Osteocyte (in vitro differentiated cells): ENCODE measurements at places on chromosomes 12 and 14. TPM values are rescaled to one million over a fixed set of nuclear protein-coding genes. Genes with fewer than 3 reads are reported as not detected.

The EGLN3 gene
- 0.37 and 0.38 TPM in 2 replicates for total RNA-seq

The SERPINA4 gene
- not detected in 2 replicates for total RNA-seq

The PDE3A gene
- 27.8 TPM in 2 replicates for total RNA-seq

DNA sequence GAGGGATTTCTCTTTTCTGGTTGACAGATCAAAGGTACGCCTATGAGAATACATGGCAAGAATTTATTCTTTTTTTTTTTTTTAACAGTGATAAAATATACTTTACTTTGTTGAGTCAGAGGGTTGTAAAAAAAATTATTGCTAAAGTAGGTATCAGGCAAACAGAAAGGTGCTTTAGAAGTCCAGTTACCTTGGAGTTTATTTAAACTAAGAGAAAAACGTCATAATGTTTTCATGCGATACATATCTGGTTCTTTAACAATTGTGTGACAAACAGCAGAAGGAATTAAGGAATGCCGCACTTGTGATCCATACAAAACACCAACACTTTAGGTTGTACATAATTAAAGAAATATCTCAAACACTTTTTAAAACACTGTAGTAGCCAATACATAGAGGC lies 94.2 kb downstream of the BORCS5 start:
- H3K4me3 ChIP-seq = no peak overlapping the region
- no peak for DNase-seq
- H3K4me1 ChIP-seq = peaks cover 8% of the 10 kb centered on the region
- H3K36me3 ChIP-seq = no peaks in the 10 kb centered on the region

GRCh38 chr14:68374682-68375081 lies 418.2 kb downstream of the ZFP36L1 start:
- no peaks in the 10 kb centered on the region for H3K27me3 ChIP-seq
- DNase-seq = no peak
- no peaks in the 10 kb centered on the region for H3K36me3 ChIP-seq
- no peak overlapping the region for H3K4me3 ChIP-seq
- H3K4me1 ChIP-seq = peaks cover 16% of the 10 kb centered on the region

GRCh38 chr14:29668201-29668600 lies 259.4 kb downstream of the PRKD1 start:
- no peak for DNase-seq
- H3K36me3 ChIP-seq = peaks cover 3% of the 10 kb centered on the region
- no peak overlapping the region for H3K27ac ChIP-seq
- H3K4me3 ChIP-seq = no peak overlapping the region

The OR4K13 gene
- total RNA-seq = not detected in 2 replicates

The HOXC13 gene
- not detected in 2 replicates for total RNA-seq

The KCTD10 gene
- total RNA-seq = 43.1 and 43.5 TPM in 2 replicates

DNA sequence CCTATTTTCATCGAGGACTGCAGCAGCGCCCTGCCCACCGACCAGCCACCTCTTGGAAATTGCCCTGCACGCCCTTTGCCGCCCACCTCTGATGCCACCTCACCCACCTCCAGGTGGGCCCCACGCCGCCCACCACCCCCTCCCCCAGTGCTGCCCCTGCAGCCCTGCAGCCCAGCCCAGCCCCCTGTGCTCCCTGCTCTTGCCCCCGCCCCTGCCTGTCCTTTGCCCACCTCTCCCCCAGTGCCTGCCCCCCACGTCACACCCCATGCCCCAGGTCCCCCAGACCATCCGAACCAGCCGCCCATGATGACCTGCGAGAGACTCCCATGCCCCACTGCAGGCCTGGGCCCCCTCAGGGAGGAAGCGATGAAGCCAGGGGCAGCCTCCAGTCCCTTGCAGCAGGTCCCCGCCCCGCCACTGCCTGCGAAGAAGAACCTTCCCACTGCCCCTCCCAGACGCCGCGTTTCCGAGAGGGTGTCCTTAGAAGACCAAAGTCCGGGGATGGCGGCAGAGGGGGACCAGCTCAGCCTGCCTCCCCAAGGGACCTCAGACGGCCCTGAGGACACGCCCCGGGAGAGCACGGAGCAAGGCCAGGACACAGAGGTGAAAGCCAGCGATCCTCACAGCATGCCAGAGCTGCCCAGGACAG lies 96.5 kb downstream of the LGMN start:
- no peaks in the 10 kb centered on the region for H3K27me3 ChIP-seq
- H3K4me3 ChIP-seq = no peak overlapping the region
- H3K4me1 ChIP-seq = peaks cover 9% of the 10 kb centered on the region
- peaks cover 7% of the 10 kb centered on the region for H3K36me3 ChIP-seq

GRCh38 chr14:96221841-96222240 lies 17.2 kb downstream of the BDKRB2 start:
- peaks cover 16% of the 10 kb centered on the region for H3K27me3 ChIP-seq
- no peak overlapping the region for H3K27ac ChIP-seq
- DNase-seq = no peak

The ADAMTS20 gene
- total RNA-seq = not detected in 2 replicates

- no peaks in the 10 kb centered on the region for H3K27me3 ChIP-seq
- no peak overlapping the region for H3K4me3 ChIP-seq
- no peak overlapping the region for H3K27ac ChIP-seq
- no peaks in the 10 kb centered on the region for H3K4me1 ChIP-seq
Measured at GRCh38 chr12:132803125-132803524, 25.5 kb downstream of the GOLGA3 start.

The RAD51AP1 gene
- total RNA-seq = 4.4 and 6.7 TPM in 2 replicates

GRCh38 chr12:65568517-65568916 lies 255.8 kb upstream of the HMGA2 start:
- H3K36me3 ChIP-seq = no peaks in the 10 kb centered on the region
- H3K4me1 ChIP-seq = peaks cover 51% of the 10 kb centered on the region
- no peaks in the 10 kb centered on the region for H3K27me3 ChIP-seq
- H3K27ac ChIP-seq = peak overlapping the region; percentile 76

DNA sequence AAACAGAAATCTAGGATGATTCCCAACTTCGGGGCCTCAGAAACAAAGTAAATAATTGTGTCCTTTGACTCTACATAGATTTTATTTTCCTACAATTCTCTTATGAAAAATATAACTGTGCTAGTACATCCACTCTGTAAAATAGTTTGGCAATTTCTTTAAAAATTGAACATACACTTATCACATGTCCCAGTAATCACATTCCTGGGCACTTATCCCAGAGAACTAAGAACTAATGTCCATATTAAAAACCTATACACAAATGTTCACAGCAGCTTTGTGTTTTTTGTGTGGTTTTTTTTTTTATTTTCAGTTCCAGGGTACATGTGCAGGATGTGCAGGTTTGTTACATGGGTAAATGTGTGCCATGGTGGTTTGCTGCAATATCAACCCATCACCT lies 99.0 kb downstream of the KCNH5 start:
- H3K4me1 ChIP-seq = no peaks in the 10 kb centered on the region
- DNase-seq = no peak
- no peak overlapping the region for H3K27ac ChIP-seq
- no peaks in the 10 kb centered on the region for H3K27me3 ChIP-seq

DNA sequence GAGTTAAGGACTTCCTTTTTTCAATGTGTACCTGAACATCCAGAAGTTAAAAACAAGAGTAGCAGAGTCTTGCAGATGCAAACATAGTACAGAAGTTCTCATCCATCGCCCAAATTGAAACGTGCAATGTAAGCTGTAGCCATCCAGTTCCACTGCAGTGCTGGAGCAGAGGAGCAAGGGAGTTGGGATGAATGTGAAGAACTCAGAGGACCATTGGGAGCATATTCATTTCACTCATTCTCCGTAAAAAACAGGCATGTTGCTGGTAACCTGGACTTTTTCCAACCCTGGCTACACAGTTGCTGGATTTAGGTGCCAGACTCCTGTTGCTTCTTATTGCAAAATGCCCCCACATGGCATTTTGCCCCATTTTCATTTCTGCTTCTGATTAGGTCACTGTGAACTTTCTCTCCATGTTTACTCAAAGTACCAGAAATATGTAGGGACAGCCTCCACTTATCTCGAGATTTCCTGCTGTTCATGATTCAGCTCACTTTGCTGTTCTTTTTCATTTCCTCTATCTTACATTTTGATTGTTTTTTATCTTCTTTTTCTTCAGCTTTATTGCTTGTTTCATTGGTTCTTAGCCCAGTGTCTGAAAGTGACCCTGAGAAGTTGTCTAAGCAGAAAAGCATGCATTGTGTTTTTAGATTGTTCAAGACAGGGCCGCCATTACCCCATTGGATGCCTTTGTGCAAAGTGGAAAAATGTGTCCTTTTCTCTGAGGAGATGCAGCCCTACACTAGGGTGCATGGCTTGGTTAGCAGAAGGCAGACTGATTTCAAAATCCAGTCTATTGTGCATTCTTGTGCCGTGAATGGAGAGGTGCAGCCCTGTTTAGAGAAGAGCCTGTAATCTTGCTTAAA lies 109.0 kb upstream of the AMIGO2 start:
- no peak overlapping the region for H3K4me3 ChIP-seq
- peaks cover 21% of the 10 kb centered on the region for H3K4me1 ChIP-seq
- no peak for DNase-seq
- H3K36me3 ChIP-seq = no peaks in the 10 kb centered on the region

GRCh38 chr12:124592481-124593160 lies 25.2 kb upstream of the NCOR2 start:
- no peak overlapping the region for H3K4me3 ChIP-seq
- no peaks in the 10 kb centered on the region for H3K27me3 ChIP-seq
- no peak overlapping the region for H3K27ac ChIP-seq

- H3K4me1 ChIP-seq = peaks cover 35% of the 10 kb centered on the region
Measured at GRCh38 chr12:53492188-53492587, 7.1 kb downstream of the MAP3K12 start.

DNA sequence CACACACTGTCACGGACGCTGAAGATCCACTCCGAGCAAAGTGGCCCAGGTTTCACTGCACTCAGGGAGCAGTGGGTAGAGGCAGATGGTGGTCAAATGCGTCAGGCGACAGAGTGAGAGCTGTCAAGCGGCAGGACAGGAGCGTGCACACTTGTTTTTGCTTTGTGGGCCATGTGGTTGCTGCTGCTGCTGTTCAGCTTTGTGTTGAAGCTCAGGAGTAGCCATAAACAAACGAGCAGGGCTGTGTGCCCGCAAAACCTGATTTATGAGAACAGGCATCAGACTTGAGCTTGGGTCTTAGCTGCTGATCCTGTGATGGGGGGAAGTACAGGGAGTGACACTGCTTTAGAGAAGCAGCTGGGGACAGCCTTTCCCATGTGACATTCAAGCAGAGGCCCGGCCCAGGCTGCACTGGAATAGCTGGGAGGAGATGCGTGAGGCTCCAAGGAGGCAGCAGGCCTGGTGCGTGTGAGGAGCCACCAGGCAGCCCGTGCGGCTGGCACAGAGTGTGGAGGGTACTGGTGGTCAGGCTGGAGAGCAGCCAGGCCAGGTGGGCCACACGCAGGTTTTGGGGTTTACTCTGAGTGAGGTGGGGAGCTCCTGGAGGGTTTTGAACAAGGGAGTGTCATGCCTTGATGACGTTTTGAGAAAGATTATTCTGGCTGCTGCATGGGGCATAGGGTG lies 31.1 kb upstream of the ASPG start:
- no peaks in the 10 kb centered on the region for H3K36me3 ChIP-seq
- H3K4me1 ChIP-seq = no peaks in the 10 kb centered on the region
- DNase-seq = peak; percentile 79
- H3K4me3 ChIP-seq = no peak overlapping the region
- no peak overlapping the region for H3K27ac ChIP-seq
- peaks cover 36% of the 10 kb centered on the region for H3K27me3 ChIP-seq

- no peaks in the 10 kb centered on the region for H3K36me3 ChIP-seq
- DNase-seq = no peak
- no peaks in the 10 kb centered on the region for H3K27me3 ChIP-seq
- no peak overlapping the region for H3K4me3 ChIP-seq
Measured at GRCh38 chr14:69327507-69327906, 67.5 kb downstream of the GALNT16 start.

DNA sequence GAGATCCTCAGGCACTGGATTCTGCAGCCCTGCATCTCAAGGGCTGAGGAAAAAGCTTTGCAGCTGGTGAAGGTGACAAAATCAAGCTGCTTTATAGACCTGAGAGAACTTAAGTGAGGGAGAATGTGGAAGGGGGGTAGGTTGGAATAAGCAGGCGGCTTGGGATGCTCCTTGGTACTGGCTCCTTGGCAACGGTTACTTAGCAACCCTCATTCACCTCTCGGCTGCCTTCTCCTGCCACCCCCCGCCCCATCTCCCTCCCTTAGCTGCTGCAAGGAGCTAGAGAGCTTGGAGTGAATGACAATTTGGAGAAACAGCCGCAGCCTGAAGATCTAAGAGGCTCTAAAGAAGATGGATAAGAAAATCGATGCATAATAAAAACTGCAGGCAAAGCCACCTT lies 44.1 kb upstream of the CISTR start:
- H3K4me3 ChIP-seq = no peak overlapping the region
- peaks cover 32% of the 10 kb centered on the region for H3K27me3 ChIP-seq
- DNase-seq = no peak
- H3K36me3 ChIP-seq = no peaks in the 10 kb centered on the region
- no peak overlapping the region for H3K27ac ChIP-seq

- no peak for DNase-seq
- peaks cover 9% of the 10 kb centered on the region for H3K27me3 ChIP-seq
- no peak overlapping the region for H3K4me3 ChIP-seq
- no peaks in the 10 kb centered on the region for H3K36me3 ChIP-seq
- no peak overlapping the region for H3K27ac ChIP-seq
Measured at GRCh38 chr14:21921453-21921852, 247.8 kb upstream of the OR4E1 start.

GRCh38 chr12:118521036-118521370 lies 144.6 kb downstream of the SUDS3 start:
- no peaks in the 10 kb centered on the region for H3K4me1 ChIP-seq
- H3K4me3 ChIP-seq = no peak overlapping the region
- no peak overlapping the region for H3K27ac ChIP-seq
- H3K27me3 ChIP-seq = no peaks in the 10 kb centered on the region

- H3K27me3 ChIP-seq = no peaks in the 10 kb centered on the region
- DNase-seq = no peak
- no peaks in the 10 kb centered on the region for H3K36me3 ChIP-seq
Measured at GRCh38 chr14:20417250-20418186, 4.2 kb upstream of the TEP1 start.

DNA sequence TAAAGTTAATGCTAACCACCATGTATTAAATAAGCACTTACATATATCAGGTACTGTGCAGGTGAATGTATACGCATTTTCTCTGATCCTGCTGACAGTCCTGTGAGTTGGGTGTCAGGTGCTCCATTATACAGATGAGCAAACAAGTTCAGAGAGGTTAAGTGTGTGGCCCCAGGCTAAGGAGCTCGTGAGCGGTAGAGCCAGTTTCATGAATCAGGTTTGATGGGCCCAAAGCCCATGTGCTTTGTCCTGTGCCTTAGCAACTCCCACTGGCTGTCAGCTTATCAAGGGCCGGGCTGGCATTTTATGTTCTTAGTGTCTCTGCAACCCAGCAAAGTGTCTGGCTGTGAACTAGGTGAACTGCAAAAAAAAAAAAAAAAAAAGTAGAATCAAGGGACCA lies 701.2 kb upstream of the TBX3 start:
- peaks cover 22% of the 10 kb centered on the region for H3K27me3 ChIP-seq
- DNase-seq = no peak
- H3K4me1 ChIP-seq = no peaks in the 10 kb centered on the region
- peaks cover 1% of the 10 kb centered on the region for H3K36me3 ChIP-seq

The TEX22 gene
- total RNA-seq = 3.1 and 4.9 TPM in 2 replicates

The BHLHE41 gene
- total RNA-seq = 1.1 and 1.4 TPM in 2 replicates
